HCT116 (cell line): ENCODE measurements at places on chromosomes 6 and 20. TPM values are rescaled to one million over a fixed set of nuclear protein-coding genes. Genes with fewer than 3 reads are reported as not detected.

The MCUR1 gene
- total RNA-seq = 33.2 TPM

The DYNLT2 gene
- total RNA-seq = 1.5 TPM

The SLPI gene
- 5.4 TPM for total RNA-seq

The CRISP2 gene
- total RNA-seq = not detected

The CFAP206 gene
- 0.54 TPM for total RNA-seq

The CCN2 gene
- total RNA-seq = 3.1 TPM

The PRDM13 gene
- not detected for total RNA-seq

DNA sequence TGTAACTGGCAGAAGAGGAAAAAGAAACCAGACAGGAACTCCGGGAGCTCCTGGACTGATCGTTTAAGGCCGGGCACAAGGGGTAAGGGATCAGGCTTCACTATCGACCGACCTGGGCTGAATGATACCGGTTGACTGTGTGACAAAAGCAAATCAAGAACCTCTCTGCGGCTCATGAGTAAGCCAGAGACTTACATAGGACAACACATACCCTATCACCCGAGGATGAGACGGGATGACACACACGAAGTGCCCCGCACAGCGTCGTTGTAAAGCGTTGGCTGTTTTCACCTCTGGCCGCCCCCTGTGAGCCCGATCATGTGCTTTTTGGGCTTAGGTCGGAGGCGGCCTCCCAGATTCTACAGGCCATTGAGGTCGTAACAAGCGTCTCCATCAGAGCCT is 695 bp upstream of the TGIF2 start:
- H3K27ac ChIP-seq = peak overlapping the region; percentile 53; the same call in 1 of the 2 replicates
- peak overlapping the region; percentile 8; the same call in 1 of the 2 replicates for H3K4me3 ChIP-seq
- H3K27me3 ChIP-seq = no peaks in the 10 kb centered on the region
- no peak for DNase-seq
- no peaks in the 10 kb centered on the region for H3K36me3 ChIP-seq

- H3K4me1 ChIP-seq = peaks cover 13% of the 10 kb centered on the region
- no peaks in the 10 kb centered on the region for H3K27me3 ChIP-seq
Observed at GRCh38 chr6:127266178-127266891, at the start of gene RNF146. Gene RNF146, plus strand, starts transcription at chr6:127266864. Its CDS starts 13,475 bp downstream, at chr6:127280339.

DNA sequence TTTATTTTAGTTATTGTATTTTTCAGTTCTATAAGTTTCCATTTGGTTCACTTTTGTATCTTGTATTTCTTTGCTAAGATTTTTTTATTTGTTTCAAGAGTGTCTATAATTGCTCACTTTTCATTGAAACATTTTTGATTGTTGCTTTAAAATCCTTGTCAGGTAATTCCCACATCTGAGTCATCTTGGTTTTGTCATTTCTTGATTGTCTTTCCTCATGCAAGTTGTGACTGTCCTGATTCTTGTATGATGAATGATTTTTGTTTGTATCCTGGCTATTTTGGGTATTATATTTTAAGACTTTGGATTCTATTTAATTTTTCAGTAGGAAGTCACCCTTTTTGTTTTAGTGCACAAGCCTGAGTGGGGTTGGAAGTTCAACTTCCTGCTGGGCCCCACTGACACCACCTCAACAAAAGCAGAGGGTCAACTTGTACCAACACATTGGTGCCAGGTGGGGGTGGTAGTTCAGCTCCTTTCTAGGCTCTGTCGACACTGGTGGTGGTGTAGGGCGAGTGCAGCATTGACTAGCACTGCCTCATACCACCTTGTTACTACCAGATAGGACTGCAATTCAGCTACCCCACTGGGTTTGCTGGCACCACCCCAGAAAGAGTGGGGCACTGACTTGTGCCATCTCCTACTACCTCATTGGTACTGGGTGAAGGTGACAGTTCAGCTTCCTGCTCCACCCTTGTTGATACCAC is 8.8 kb downstream of the RSPH3 start:
- H3K36me3 ChIP-seq = peaks cover 33% of the 10 kb centered on the region
- no peak overlapping the region for H3K27ac ChIP-seq
- DNase-seq = no peak
- peaks cover 5% of the 10 kb centered on the region for H3K4me1 ChIP-seq
- no peak overlapping the region for H3K4me3 ChIP-seq

- no peaks in the 10 kb centered on the region for H3K4me1 ChIP-seq
- no peaks in the 10 kb centered on the region for H3K27me3 ChIP-seq
- no peak overlapping the region for H3K27ac ChIP-seq
Observed at GRCh38 chr6:1836690-1837089, 227.0 kb downstream of the FOXC1 start.

GRCh38 chr6:114033606-114034005 is 62.7 kb upstream of the HDAC2 start:
- no peak overlapping the region for H3K4me3 ChIP-seq
- no peaks in the 10 kb centered on the region for H3K36me3 ChIP-seq
- H3K4me1 ChIP-seq = no peaks in the 10 kb centered on the region
- H3K27ac ChIP-seq = no peak overlapping the region

GRCh38 chr6:37783025-37783855 is 36.3 kb upstream of the ZFAND3 start:
- H3K36me3 ChIP-seq = no peaks in the 10 kb centered on the region
- H3K27me3 ChIP-seq = no peaks in the 10 kb centered on the region
- DNase-seq = no peak
- no peak overlapping the region for H3K27ac ChIP-seq
- H3K4me1 ChIP-seq = no peaks in the 10 kb centered on the region

DNA sequence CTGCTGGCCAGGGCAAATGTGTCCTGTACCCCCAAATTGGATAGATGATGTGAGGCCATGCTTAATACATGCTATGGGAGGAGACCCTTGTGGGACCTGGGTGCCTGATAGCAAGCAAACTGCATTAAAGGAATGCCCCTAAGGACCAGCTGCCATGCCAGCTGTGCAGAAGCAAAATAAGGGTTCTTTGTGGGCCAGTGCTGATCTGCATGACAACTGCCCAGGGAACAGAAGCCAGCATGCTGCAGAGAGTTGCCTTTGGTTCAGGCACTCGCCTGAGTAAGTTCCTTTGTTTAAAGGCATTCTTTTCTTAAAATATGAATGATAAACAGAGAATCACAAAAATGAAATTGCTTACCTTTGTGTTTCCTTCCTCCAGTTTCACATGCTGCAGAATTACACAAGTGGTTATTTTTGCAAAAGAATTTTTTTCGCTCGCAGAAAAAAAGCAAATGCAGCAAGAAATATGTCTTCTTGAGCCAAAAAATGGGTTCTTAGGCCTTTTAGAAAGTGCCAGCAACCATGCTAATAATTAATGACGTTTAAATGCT is 6.9 kb upstream of the SYNDIG1 start:
- no peak for DNase-seq
- H3K27ac ChIP-seq = no peak overlapping the region
- H3K4me3 ChIP-seq = no peak overlapping the region
- H3K4me1 ChIP-seq = no peaks in the 10 kb centered on the region
- peaks cover 35% of the 10 kb centered on the region for H3K27me3 ChIP-seq

GRCh38 chr6:151412909-151413308 is 21.6 kb upstream of the ZBTB2 start:
- no peak overlapping the region for H3K27ac ChIP-seq
- H3K4me3 ChIP-seq = no peak overlapping the region
- peaks cover 6% of the 10 kb centered on the region for H3K36me3 ChIP-seq
- no peak for DNase-seq

DNA sequence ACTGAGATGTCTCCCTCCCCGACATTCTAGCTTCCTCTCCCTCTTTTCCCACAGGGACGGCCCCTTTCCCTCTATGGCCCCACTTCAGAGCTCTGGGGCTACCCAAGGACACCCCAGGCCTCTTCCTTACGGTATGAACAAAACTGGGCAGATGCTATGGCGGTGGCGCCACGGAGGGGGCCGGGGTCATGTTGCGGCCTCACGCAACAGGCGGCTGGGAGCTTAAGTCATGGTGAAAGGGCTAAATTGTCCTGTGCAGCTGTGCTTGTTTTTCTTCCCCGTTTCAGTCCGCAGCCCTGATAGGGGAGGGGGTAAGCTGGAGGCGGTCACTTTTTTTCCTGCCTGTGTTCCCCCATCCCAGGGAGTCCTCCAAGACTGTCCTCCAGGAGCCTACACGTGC is 17.6 kb upstream of the KIAA1755 start:
- no peak overlapping the region for H3K27ac ChIP-seq
- H3K36me3 ChIP-seq = no peaks in the 10 kb centered on the region
- H3K4me3 ChIP-seq = no peak overlapping the region
- H3K27me3 ChIP-seq = no peaks in the 10 kb centered on the region
- peaks cover 32% of the 10 kb centered on the region for H3K4me1 ChIP-seq

DNA sequence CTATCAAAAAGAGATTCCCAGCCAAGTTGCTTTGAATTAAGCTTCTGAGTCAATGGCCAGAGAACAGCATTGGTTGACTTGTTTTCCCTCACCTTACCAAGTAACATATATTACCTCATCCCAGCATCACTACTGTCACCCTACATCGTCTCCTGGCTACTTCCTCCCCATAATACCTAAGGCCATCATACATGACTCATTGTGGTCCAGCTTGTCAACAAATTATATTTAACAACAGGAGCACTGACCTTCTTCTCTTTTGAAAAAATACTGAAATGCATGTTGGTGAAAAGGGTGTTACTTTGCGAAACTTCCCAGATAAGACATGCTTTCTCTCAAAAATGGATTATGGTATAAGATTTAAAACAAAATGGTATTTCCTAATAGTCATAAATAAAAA is 106.9 kb downstream of the TBX18 start:
- H3K27me3 ChIP-seq = no peaks in the 10 kb centered on the region
- no peaks in the 10 kb centered on the region for H3K4me1 ChIP-seq
- H3K27ac ChIP-seq = no peak overlapping the region
- H3K4me3 ChIP-seq = no peak overlapping the region

DNA sequence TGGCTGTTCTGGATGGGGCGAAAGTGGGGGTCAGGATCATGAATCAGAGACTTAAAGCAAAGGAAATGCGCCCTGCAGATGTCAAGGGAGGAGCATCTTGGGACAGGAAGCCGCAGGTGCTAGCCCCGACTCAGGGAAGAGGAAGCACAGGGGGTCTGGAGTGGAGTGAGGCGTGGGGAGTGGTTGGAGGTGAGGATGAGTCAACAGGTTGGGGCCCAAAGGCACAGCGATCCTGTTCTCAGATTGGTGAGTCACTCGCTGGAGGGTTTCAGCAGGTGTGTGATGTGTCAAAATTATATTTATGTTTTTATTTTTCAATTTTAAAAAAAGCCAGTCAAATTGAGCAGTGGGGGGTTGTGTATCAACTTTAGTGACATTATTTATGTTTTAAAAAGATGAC is 19.0 kb downstream of the PACSIN1 start:
- no peaks in the 10 kb centered on the region for H3K27me3 ChIP-seq
- peaks cover 16% of the 10 kb centered on the region for H3K4me1 ChIP-seq
- no peaks in the 10 kb centered on the region for H3K36me3 ChIP-seq
- no peak overlapping the region for H3K27ac ChIP-seq

GRCh38 chr6:161152907-161153662 is 120.8 kb downstream of the AGPAT4 start:
- no peak for DNase-seq
- H3K4me3 ChIP-seq = no peak overlapping the region
- no peaks in the 10 kb centered on the region for H3K36me3 ChIP-seq
- H3K27ac ChIP-seq = no peak overlapping the region
- no peaks in the 10 kb centered on the region for H3K27me3 ChIP-seq
- H3K4me1 ChIP-seq = no peaks in the 10 kb centered on the region

- no peak for DNase-seq
- no peaks in the 10 kb centered on the region for H3K27me3 ChIP-seq
- H3K27ac ChIP-seq = no peak overlapping the region
- no peaks in the 10 kb centered on the region for H3K36me3 ChIP-seq
- H3K4me3 ChIP-seq = no peak overlapping the region
Observed at GRCh38 chr6:111254004-111254778, 166.9 kb downstream of the SLC16A10 start.

GRCh38 chr6:30154709-30155519 is 6.1 kb downstream of the TRIM10 start:
- no peak for DNase-seq
- no peaks in the 10 kb centered on the region for H3K36me3 ChIP-seq
- H3K27me3 ChIP-seq = no peaks in the 10 kb centered on the region
- H3K4me3 ChIP-seq = no peak overlapping the region
- H3K27ac ChIP-seq = 0 out of 2 replicates have a peak overlapping the region, but pooled peaks have one; percentile 3

GRCh38 chr20:45968801-45969711 is 2.9 kb downstream of the ZNF335 start:
- H3K27me3 ChIP-seq = no peaks in the 10 kb centered on the region
- no peak overlapping the region for H3K4me3 ChIP-seq
- H3K27ac ChIP-seq = peak overlapping the region; percentile 100
